ENCODE measurements at places on chromosomes 16 and 17. TPM values are rescaled to one million over a fixed set of nuclear protein-coding genes. Genes with fewer than 3 reads are reported as not detected.

Gene MYCBPAP
- 0.25 TPM for total RNA-seq

Gene CCL7
- total RNA-seq, result not detected

Gene GPR139
- total RNA-seq, result not detected

Gene ICAM2
- 586 TPM for total RNA-seq

Gene MYOCD
- not detected for total RNA-seq

Gene TRPV2
- 6.7 TPM for total RNA-seq

Gene TBC1D26
- total RNA-seq, result not detected

Gene KRT23
- not detected for total RNA-seq

Gene AURKB
- total RNA-seq, result 104 TPM

Gene MRPS7
- total RNA-seq, result 79.8 TPM

Gene ANKRD13B
- 22.8 TPM for total RNA-seq

Gene KCTD19
- 0.44 TPM for total RNA-seq

Gene ZSCAN32
- 10.9 TPM for total RNA-seq

Gene CTRB2
- total RNA-seq, result not detected

Gene ACSM3
- total RNA-seq, result 10.2 TPM

Gene SHISA9
- not detected for total RNA-seq

Gene PDP2
- total RNA-seq, result 9.3 TPM

Gene SHISA6
- total RNA-seq, result not detected

Gene SLC5A2
- total RNA-seq, result not detected

Gene PRAC1
- total RNA-seq, result not detected

Gene CCL8
- total RNA-seq, result not detected

Gene KRT28
- total RNA-seq, result not detected

Gene NLRC5
- total RNA-seq, result 20.1 TPM

Gene AOC3
- total RNA-seq, result 0.27 TPM

Gene C16orf74
- 38.7 TPM for total RNA-seq

Gene MFAP4
- total RNA-seq, result not detected

Gene CHRNE
- total RNA-seq, result 0.76 TPM

Gene PYY
- total RNA-seq, result not detected

Gene GAS7
- total RNA-seq, result not detected

Gene MT3
- total RNA-seq, result not detected

Gene RMI2
- total RNA-seq, result 11.1 TPM

Gene SLC38A8
- not detected for total RNA-seq

Gene NPIPA7
- total RNA-seq, result 12.2 TPM

Gene IST1
- total RNA-seq, result 165 TPM

Gene POLR3K
- total RNA-seq, result 18.4 TPM

Gene KRT24
- not detected for total RNA-seq

Gene BRIP1
- total RNA-seq, result 12.2 TPM
